NCI-H1105 treated with DMSO at 0.1 percent for 48 hours (cell line): ENCODE measurements at places on chromosomes 4 and X.

DNA sequence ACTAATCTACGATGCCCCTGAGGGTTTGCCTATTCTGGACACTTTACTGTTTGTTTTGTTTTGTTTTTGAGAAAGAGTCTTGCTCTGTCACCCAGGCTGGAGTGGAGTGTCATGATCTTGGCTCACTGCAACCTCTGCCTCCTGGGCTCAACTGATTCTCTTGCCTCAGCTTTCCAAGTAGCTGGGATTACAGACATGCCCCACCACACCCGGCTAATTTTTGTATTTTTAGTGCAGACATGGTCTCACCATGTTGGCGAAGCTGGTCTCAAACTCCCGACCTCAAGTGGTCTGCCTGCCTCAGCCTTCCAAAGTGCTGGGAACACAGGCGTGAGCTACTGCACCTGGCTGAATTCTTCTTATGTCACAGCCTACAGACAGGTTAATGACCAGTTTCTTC lies 70.7 kb downstream of the MFAP3L start:
- DNase-seq = no peak

- no peak for DNase-seq
Measured at GRCh38 chrX:40996886-40997530, 88.2 kb upstream of the USP9X start.

- no peak for DNase-seq
Measured at GRCh38 chr4:7850489-7850888, 89.2 kb downstream of the AFAP1 start.

- DNase-seq = peak; percentile 27
Measured at GRCh38 chrX:16125520-16126149, 2.3 kb downstream of the GRPR start.

GRCh38 chrX:135931644-135932487 lies 38.4 kb downstream of the SAGE1 start:
- peak; percentile 19 for DNase-seq

DNA sequence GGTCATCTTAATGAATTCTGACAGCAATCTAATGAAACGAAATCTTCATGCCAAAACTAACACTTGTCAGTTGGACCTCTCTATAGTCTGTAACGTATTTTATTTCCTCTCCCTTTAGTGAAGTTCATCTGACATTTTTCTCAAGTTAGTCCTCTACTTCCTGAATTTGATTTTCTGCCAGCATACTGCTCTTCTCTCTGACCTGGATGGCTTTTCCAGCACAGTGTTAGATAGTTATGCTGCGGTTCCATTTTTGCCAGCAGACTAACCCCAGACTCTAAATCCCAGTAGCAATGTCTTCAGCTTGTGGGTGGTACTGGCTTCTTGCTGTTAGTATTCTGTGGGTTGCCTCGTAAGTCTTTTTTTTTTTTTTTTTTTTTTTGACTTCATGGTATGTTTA lies 146.7 kb upstream of the VEGFC start:
- no peak for DNase-seq

DNA sequence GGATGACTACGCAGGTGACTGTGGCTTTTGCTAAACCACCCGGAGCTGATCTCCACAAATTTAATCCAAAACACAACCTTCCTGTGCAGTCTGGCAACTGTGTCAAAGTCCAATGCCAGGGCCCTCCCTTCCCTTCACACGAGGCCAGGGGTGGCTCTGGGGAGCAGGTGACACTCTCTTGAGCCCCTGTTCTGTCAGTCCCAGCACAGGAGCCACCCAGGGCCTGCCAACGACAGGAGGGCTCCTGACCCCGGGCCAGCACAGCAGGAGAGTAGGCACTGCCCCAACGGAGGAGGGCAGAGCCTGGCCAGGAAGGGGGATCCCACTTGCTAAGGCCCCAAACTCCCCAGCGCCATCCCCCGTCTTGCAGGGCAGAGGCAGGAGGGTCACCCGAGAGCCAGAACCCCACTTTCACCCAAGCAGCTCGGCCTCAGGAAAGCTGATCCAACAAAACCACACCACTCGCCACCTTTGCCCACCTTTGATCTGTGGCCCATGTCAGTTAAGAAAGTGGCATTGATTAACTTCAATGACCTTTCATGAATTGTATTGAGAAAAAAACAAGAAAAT lies 44.7 kb downstream of the FAM53A start:
- DNase-seq = no peak

- no peak for DNase-seq
Measured at GRCh38 chr4:140343303-140343702, 30.1 kb upstream of the SCOC start.

- no peak for DNase-seq
Measured at GRCh38 chrX:52977953-52978352, 19.6 kb upstream of the FAM156A start.

DNA sequence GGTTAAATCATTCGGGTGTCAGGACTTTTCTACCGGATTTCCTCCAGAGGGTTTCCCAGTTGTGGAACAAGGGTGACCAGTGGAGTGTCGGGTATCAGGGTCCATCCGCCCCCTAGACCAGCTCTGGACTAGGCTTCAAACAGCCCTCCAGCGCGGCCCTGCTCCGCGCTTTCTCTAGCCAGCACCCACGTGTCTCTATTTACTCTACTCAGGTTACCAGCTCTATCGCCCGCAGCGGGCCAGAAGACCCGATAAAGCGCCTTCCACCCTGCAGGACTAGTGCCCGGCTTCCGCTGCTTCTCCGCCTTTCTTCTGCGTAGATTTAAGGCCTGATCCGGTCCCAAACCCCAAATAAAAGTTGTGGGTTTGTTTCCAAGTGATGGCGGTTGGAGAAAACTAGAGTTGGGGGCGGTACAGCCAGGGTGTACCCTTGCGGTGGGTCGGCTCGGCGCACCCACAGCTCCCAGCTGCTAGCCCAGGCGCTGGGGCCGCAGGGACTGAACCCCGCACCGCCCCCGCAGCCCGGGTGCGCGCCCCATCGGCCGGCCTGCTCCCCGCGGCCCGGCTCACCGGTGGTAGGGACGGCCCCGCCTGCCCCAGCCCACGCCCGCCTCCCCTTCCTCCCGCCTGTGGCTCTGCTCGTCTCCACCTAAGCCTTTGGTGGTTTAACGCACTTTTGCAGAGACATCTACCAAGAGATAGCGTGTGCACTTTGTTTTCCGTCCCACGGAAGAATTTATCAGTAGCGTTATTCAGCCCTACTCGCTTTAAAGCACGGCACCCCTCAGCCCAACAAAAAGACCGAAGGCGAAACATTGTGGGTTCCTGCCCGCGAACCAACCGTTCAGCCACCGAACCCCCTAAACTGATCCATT lies 2.1 kb downstream of the LEF1 start:
- DNase-seq = peak; percentile 54

DNA sequence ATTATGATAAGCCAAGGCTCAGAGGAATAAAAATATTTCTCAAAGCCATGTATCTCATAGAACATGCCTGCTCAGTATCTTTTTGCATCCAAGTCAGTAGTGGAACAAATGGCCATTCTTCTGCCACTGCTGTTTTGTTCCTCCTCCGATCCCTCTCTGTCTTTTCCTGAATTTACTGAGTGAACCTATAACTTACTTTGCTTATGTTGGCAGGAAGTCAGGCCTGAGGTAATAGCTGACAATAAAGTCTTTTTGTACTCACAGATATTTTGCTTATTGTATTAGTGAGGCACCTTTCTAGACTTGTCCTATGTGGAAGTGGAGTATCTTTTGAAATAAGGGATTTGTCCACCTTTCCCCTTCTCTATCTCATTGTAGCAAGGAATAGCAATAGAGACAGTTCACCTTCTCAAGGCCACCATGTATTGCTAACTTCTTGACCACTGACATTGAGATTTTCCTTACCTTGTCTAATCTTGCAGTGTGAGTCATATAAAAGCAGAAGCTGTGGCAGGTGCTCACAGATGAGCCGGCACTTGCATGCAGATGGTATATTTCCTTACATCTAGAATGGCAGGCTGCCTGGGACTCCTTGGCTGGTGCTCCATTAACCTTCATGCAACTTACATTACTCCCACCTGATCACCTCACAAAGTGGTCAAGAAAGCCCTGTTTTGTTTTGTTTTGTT lies 68.2 kb downstream of the AGTR2 start:
- no peak for DNase-seq

DNA sequence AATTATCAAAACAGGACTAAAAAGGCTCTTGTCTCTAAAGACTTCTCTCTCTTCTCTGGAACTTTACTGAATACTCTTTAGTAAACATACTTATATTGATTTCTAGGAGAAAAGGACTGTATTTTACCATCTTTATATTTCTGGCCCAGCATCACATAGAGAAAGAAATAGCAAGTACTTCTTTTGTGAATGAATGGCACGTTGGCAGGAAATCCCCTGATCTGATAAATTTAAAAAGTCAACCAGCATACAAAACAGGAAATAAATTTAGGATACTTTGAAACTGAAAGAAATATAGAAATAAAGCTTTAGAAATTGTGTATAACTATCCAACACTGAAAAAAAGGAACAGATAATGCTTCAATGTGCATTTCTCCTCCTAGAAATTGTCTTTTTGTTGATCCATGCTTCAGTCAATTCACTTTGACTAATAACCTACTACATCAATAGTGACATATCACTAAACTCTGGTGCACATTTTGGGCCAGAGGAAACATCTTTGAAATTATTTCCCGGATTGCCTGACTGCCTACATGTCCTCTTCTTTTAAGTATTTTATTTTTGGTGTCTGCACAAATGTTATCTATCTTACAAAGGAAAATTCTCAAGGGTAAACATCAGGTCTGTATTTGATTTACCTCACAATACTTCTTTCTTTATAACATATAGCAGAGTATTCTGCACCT lies 183.5 kb upstream of the FSTL5 start:
- no peak for DNase-seq

- DNase-seq = no peak
Measured at GRCh38 chrX:8720136-8720535, 11.8 kb downstream of the ANOS1 start.

- no peak for DNase-seq
Measured at GRCh38 chr4:126753592-126753991, 879.2 kb upstream of the INTU start.

GRCh38 chr4:60384516-60384915 lies 815.6 kb upstream of the ADGRL3 start:
- DNase-seq = no peak

DNA sequence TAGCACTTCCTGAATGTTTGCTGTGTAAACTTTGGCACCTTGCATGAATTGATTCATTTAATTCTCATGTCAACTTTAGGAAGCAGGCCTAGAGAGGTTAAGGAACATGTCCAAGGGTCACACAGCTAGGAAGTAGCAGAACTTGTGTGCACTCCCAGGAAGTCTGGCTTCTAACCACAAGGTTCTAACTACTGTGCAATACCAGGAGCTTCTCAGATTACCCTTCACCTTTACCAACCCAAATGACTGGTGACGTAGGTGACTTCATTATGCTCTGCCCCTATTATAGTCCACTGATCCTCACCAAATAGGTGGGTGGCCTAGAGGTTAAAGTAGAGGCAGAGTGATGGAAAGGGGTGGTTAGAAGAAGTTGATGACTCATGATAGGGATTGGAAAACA lies 14.4 kb downstream of the AR start:
- DNase-seq = no peak

DNA sequence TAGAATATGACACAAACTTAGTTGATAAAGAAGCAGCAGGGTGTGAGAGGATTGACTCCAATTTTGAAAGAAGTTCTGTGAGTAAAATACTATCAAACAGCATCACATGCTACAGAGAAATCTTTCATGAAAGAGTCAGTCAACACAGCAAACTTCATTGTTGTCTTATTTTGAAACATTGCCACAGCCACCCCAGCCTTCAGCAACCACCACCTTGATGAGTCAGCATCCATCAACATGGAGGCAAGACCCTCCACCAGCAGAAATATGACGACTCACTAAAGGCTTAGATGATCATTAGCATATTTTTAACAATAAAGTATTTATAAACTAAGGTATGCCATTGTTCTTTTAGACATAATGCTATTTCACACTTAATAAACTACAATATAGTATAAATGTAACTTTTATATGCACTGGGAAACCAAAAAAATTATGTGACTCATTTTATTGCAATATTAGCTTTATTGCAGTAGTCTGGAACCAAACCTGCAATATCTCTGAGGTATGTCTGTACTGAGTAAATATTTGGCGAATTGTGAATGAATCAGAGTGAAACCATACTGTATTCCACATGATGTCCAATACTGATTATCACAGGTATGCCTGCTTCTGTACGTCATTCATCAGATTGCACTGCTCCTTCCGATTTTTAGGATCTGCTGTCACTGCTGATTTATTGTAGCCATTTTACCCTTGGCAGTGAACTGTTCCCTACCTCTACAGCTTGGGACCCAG lies 11.6 kb downstream of the FRMPD4 start:
- DNase-seq = no peak

DNA sequence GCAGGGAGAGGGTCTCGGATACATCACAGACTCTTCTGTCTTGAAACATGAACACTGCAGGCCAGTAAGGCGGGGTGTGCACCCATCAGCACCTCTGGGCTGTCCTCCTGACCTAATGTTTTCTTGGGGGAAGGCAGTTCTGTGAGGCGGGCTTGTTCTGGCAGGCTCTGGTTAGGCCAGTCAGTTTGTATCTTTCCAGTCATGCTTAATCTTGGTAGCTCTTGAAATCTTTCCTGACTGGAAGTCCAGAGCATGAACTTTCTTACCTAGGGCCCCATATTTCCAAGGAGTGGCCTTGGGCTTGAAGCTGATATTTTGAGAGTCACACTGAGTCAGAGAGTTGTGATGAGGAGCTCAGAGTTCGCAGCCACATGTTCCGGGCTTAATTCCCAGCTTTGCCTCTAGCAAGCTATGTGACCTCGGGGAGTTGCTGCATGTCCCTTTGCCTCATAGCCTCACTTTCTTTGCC lies 54.2 kb upstream of the RASSF6 start:
- DNase-seq = no peak

- no peak for DNase-seq
Measured at GRCh38 chr4:70754990-70755688, 33.4 kb downstream of the RUFY3 start.

- DNase-seq = no peak
Measured at GRCh38 chrX:120428309-120428708, 40.8 kb downstream of the LAMP2 start.

DNA sequence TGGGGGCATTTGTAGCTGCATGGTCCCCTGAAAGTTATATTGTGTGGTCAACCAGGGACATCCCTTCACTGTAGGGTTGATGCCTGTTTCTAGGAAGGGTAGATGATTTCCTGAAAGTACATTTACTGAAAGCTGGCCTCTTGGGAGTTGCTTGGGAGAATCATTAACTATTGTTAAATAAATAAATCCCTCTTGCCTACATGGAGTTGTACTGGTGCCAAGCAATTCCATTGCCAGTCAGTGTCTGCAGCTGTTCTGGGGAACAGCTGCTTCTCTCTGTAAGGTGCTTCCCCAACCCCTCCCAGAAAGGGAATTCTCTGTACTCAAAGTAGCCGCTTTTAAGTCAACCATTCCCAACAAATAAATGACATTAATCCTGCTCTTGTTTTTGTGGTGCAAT lies 51.1 kb downstream of the C4orf51 start:
- peak; percentile 74 for DNase-seq

- peak; percentile 6 for DNase-seq
Measured at GRCh38 chr4:154416190-154416547, 75.4 kb downstream of the DCHS2 start.

DNA sequence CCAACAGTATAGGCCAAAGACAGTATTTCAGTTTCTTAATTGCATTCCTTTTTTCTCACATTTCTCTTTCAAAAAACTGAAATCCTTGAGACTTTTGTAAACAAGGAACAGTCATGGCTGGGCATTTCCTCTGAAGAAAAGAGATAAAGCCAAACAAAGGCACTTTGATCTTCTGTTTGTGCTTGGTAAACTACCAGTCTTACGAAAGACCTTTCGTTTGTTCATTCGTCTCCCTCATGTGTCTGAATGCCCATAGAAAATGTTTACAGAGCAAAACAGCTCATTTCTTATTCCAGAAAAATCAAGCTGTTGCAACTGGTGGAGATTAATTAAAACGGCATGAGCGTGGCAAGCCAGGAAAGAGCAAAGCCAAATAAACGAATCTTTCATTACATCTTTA lies 178.0 kb downstream of the GASK1B start:
- no peak for DNase-seq
